ENCODE measurements at places on chromosomes 5 and 9. TPM values are rescaled to one million over a fixed set of nuclear protein-coding genes. Genes with fewer than 3 reads are reported as not detected.

DNA sequence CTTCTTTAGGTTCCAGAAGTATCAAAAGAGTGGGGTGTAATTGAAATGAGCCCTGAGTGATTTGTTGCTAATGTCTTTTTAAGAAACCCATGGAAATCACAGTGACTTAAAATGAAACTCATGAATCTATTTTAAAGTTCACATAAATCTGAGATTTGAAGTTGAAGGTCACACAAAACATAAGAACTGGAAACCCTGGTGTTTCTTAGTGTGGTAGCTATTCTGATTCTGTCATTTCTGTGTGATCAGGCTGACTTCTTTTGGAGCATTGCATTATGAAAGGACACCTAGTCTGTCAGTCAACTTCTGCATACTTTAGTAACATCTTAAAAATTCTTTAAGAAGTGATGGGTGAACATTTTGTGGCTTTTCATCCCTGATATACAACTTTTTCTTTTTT is 448.8 kb downstream of the TLE4 start:
- no peak for DNase-seq

GRCh38 chr5:152838241-152838786 is 433.2 kb upstream of the NMUR2 start:
- no peak for DNase-seq

DNA sequence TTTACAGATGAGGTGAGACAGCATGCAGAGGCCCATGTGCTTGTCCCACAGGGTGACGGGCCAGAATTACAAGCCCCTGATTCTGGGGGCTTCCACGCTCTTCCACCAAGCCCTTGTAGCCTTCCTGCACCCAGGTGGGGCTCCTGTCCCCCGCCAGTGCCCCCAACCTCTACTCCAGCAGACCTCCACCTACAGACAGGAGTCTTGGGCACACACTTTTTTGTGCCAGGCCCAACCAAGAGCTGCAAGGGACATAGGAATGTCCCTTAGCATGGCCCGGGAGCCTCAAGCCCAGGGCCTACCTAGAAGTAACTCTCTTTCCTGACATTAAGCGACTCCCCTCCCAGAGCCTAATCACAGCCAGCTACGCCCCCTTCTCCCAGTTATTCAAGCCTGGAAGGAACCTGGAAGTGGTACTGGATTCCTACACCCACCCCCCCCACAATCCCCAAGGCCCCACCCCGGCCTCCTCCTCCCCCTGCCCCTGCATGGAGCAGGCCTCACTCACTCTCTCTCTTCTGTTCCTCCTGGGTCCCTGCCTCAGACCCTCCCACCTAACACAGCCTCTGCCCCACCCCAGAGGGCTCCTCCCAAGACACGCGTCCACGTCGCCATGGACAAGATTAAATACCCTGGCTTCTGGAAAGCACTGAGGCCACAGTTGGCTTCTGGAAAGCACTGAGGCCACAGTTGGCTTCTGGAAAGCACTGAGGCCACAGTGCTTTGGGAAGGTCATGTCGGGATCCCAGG is 30.5 kb downstream of the ADAMTS2 start:
- DNase-seq = no peak

DNA sequence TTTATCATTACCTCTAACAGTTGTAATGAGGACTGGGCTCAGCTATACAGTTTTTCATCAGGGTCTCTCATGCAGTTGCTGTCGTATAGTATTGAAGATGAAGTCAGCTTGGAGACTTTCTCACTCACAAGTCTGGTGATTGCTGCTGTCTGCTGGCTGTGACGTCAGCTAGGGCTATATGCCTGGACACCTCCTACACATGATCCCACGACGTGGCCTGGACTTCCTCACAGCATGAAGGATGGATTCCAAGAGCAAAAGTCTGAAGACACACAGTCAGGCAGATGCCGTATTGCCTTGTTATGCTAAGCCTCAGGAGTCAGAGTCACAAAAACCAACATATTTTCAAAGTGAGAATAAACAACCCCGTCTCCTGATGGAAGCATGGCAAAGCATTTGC is 193.3 kb downstream of the LURAP1L start:
- DNase-seq = no peak

DNA sequence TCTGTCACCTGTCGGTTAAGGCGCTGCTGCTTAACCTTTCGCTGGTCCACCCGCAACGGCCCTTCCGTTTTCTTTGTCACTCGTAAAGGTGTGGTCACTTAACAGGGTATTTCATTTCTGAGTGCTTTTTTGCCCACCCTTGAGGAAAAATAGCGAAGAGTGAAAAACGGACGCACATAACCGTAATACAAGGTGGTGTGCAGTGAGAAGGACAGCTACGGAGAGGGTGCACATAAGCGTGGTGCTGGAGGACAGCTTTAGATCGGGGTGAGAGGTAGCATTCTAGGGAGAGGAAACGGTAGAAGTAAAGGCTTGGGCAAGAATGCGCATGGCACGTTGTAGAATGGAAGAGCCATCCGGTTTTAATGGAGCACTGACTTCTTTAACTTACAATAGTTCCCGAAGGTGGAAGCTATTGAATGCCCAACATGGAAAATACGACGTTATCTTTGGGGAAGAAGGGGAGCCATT is 761 bp downstream of the CCT5 start:
- no peak for DNase-seq

- no peak for DNase-seq
Measured at GRCh38 chr9:68706363-68707201, 1.5 kb downstream of the PIP5K1B start.

- DNase-seq = no peak
Measured at GRCh38 chr9:36899406-36899805, 134.7 kb downstream of the PAX5 start.

GRCh38 chr9:72871685-72872084 is 81.2 kb downstream of the ALDH1A1 start:
- DNase-seq = no peak

DNA sequence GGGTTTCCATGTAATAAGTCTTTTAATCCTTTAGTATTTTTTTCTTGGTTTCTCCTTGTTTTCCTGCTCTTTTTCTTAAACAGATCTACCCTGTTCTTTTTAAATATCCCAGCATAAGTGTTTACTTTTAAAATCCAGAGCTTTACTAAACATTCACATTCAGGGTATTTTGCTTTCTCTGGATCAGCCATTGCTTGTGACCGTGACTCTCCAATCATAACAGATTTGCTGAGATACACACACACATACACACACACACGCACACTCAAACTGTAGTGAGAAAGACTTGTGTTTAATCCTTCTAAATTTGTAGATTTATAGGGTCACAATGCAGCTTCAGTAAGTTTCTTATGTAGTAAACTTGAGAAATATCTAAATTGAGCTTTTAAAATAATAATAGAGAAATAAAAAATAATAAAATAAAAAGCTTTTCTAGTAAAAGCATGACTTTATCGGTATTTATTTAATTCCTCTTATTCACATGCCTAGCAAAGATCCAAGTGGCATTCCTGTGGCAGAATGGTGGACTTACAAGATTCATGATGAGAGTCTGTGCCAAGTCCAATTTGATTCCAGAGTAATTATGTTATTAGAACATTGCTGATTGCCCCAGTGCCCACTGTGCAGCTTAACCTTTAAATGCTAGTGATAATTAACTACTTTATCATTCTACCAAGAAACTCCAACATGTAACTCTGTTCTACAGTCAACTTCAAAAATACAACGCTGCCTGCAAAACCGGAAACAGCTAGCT is 129.0 kb downstream of the TLE4 start:
- no peak for DNase-seq

- no peak for DNase-seq
Measured at GRCh38 chr9:20405616-20406015, 216.7 kb downstream of the MLLT3 start.

GRCh38 chr5:61731946-61732314 is 399.9 kb downstream of the ZSWIM6 start:
- DNase-seq = no peak

DNA sequence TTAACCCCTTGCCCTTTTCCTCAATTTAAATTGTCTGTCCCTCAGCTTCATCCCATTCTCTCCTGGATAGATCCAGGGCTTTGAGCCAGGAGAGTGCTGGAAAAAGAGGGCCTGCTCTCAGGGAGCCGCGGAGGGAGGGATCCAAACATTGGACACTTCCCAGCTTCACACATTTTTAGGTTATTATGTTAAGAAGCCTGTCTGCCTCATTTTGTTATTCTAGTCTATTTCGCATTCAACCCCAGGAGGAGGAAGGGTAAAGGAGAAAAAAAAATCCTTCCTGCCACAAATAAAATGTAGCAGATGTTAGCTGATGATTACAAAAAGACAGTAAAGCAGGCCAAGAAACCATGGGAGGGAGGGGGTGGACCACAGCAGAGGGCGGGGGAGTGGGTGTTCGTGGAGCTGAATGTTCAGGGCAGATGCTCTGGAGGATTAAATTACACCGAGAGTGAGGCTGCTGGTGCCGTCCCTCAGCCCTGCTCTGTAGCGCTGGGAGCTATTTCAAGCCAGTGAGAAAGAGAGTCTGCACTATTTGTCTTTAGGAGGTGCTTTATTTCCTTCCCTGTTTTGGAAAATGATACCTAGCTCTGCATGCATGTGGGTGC is 60.6 kb upstream of the ZFR start:
- no peak for DNase-seq

- no peak for DNase-seq
Measured at GRCh38 chr5:104199771-104200170, 637.2 kb upstream of the NUDT12 start.

DNA sequence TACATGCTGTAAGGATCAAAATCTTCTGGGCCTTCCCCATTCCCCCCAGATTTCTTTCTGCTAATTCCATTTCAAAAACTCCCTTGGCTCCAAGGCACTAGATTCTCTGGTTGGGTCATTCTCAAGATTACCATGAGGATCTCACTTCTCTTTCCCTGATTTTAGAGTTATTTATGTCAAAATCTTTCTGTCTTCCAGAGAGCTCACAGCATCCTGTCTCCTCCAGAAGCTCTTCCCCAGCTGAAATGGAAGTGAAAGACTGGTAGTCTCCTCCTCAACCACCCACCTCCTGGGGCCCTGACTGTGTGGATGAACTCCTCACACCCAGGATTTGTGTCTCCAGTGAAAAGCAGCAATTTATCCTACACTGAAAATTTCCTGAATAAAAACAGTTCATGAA is 11.9 kb upstream of the ZNF366 start:
- no peak for DNase-seq

GRCh38 chr5:128300181-128300580 is 216.6 kb downstream of the SLC12A2 start:
- no peak for DNase-seq

- no peak for DNase-seq
Measured at GRCh38 chr9:134317790-134318414, 8.4 kb upstream of the RXRA start.

HTR1A gene
- total RNA-seq = not detected
